ENCODE measurements at places on chromosomes 13 and 19.
A peak's percentile ranks its signal among the peaks of the same experiment; 100 is the strongest.

DNA sequence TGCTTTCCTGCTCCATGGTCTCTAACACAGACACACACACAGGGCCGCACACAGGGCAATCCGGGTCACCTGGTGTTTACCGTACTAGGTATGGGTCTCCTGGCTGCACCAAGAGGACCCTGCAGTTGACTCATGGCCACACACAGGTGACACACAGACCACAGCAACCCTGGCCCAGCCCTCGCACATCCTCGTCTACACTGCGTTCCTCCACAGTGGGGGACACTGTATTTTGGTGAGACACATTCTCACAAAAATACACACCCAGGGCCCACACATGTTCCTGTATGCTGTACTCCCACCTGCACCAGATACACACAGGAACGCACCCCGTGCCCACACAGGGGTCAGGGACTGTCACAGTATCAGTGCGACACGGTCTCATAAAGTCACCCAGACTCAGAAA is 12.8 kb downstream of the PDE4A start:
- no peak for DNase-seq

- no peak for DNase-seq
Measured at GRCh38 chr13:98983182-98983581, 5.3 kb upstream of the DOCK9 start.

DNA sequence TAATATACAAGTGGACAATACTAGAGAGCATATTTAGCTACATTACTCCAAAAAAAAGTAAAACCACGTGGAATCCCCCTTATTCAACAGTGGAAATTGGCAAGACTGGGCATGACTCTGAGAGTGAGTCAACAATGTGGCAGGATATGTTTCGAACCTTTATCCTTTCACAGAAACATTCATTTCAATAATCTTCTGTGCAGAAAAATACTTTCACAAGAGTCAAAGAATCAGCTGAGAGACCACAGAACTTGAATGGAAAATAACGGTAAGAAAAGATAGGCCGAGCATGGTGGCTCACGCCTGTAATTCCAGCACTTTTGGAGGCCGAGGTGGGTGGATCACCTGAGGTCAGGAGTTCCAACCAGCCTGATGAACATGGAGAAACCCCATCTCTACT is 25.1 kb upstream of the CD70 start:
- no peak for DNase-seq

DNA sequence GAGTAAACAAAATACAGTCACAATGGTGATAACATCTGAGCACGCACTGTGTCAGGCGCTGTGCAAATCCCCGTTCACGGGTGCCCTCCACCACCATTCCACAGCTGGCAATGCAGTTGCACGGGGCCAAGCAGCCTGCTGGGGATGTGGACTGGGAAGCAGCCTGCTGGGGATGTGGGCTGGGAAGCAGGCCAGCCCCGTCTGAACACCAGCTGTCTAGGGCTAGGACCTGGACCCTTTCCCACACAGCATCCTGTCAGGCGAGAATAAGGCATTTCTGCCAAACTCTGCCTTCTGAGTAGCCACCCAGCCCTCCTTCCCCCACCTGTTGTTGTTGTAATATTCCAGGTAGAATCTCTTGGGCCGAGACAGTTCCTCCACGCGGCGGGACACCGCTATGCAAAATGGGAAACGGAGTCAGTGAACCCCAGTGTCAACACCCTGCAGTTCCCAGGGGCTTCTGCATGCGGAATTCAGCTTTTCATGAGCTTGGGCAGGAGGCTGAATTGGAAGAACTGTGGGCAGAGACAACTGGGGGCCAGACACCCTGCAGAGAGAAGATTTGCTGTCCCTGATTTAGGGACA is 27.8 kb upstream of the MIER2 start:
- peak; percentile 76 for DNase-seq

DNA sequence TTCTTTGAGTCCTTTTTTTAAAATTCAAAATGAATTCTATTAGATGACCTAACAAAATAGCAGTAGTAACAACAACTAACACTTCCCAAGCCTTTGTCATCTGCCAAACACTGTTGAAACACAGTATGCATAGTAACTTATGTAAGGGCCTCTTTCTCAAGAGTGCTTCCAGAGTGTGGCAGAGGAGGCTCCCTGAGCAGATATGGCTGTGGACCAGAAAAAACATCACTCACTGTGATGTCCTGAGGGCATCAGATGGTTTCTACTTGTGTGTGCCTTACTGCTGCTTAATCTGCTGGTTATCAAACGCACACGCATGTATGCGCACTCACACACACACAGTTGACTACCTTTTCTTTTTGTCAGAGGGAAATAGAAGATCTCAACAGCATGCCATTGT is 110.8 kb downstream of the DLEU7 start:
- peak; percentile 58 for DNase-seq

- DNase-seq, result no peak
Measured at GRCh38 chr13:79222427-79223205, 183.4 kb downstream of the RBM26 start.

DNA sequence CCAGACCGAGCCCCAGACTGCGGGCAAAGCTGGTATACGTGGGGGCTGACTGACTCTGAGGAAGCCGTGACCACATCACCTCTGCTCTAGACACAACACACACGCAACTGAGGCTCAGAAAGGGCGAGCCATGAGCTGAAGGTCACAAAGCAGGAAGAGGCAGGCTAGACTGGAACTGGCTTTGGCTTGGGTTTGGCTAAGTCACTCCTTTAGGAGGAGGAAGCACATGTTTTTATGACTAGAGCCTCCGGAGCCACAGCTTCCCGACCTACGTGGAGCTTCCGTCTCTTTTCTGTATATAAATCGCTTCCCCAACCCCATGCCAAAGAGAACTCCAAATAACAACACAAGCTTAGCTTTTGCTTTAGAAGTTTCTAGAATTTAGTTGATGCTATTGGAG is 48.0 kb downstream of the RFX2 start:
- no peak for DNase-seq

DNA sequence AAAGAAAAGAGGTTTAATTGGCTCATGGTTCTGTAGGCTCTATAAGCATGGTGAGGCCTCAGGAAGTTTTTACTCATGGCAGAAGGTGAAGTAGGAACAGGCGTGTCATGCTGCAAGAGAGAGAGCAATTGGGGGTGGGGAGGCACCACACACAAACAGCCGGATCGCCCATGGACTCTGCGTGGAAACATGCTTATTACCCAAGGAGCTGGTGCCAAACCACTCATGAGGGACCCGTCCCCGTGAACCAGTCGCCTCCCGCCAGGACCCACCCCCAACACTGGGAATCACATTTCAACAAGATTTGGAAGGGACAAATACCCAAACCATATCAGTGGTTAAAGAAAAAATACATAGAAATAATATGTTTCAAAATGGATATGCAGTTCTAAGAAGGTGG is 174.6 kb upstream of the RNF113B start:
- no peak for DNase-seq

GRCh38 chr13:90974249-90974975 is 373.1 kb upstream of the MIR17HG start:
- DNase-seq, result no peak

DNA sequence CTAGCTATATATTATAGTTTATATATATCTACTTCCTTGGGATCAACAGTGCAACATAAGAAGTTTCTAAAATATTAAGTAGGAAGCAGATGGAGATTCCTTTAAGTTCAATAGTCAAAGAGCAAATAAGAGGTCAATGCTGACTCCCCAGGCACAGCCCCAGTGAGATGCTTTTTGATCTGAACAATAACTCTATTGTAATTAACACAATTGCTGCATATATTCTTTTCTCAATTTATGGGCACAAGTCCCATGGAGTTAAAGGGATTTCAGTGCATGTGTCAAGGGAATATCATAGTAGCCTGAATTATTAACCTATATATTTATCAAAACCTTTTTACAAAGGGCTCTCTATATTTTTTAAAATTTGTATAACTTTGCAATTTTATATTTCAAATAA is 180.8 kb downstream of the SPRY2 start:
- DNase-seq, result no peak

GRCh38 chr13:94351292-94351990 is 128.0 kb downstream of the DCT start:
- no peak for DNase-seq

DNA sequence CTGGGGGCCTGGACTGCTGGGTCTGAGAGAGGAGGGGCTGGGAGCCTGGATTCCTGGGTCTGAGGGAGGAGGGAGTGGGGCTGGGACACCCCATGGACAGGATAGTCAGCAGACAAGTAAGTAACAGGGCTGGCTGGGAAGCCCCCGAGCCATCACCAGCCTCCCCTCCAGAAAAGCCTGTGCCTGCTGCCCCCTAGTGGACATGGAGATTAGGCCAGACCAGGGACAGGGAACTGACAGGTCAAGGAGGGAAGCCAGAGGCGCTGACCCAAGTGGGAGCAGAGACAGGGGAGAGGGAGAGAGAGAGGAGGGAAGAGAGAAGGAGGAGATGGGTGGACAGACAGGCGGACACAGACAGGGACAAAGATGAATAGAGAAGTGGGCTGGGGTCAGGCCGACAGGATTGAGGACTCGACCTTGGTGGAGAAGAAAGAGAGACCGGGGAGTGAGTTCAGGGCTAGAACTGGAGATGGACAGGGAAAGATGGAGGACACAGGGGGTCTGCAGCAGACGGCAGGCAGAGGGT is 6.7 kb upstream of the ERFL start:
- DNase-seq, result peak; percentile 61

DNA sequence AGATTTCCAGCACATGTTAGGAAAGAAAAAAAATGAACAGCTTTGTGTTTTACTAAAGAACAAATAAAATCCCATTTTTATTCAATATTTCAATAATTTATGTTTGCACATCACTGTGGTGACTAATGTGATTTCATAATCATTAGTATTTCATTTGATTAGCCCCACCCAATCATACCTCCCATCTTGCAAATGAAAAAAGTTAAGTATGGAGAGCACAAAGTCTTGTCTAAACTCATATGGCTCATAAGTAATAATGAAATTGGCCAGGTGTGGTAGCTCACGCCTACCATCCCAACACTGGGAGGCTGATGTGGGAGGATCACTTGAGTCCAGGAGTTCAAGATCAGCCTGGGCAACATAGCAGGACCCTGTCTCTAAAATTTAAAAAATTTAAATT is 3.8 kb downstream of the ZNF490 start:
- DNase-seq, result no peak

GRCh38 chr19:18777301-18778075 is 13.6 kb downstream of the COMP start:
- no peak for DNase-seq

DNA sequence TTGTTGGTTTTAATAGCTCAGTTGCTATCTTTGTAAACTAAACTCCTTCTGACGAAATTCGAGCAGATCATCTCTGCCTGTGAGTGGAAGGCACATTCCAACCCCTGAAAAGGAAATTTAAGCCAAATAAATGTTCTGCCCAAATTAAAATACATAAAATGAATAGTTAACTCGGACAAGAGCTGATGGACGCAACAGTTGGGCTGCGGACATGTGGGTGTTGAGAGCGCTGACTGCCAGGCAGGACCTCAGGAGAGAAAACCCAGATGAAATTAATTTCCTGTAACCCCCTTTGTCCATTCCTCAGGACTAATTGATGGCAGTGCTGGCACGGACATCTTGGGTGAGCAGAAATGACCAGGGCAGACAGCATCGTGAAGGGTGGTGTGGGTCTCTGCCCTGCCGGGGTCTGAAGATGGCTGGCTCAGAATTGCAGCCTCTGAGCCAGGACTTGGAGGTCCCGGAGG is 86.5 kb downstream of the TSHZ3 start:
- no peak for DNase-seq

GRCh38 chr13:40127925-40128324 is 472.5 kb downstream of the COG6 start:
- no peak for DNase-seq

DNA sequence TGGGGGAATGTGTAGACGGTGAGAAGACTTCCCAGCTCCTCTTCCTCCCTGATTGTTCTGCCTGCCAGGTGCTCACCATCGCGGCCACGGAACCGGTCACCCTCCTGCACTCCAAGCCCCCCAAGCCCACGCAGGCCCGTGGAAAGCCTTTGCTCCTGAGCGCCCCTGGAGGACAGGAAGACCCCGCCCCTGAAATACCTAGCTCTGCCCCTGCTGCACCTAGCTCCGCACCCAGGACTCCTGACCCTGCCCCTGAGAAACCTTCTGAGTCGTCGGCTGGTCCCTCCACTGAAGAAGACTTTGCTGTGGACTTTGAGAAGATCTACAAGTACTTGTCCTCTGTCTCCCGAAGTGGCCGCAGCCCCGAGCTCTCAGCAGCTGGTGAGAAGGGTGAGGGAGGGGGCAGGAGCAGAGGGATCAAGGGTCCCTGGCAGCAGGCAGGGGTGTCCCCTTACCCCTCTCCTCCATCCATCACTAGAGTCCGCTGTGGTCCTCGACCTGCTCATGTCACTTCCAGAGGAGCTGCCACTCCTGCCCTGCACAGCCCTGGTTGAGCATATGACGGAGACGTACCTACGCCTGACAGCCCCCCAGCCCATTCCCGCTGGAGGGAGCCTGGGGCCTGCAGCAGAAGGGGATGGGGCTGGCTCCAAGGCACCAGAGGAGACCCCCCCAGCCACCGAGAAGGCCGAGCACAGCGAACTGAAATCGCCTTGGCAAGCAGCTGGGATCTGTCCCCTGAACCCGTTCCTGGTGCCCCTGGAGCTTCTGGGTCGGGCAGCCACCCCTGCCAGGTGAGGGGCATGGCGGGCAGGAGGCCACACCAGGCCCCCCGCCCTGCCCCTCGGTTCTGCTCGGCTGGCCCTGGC is 2.1 kb downstream of the SNAPC2 start:
- no peak for DNase-seq

GRCh38 chr13:76632401-76633044 is 253.7 kb downstream of the KCTD12 start:
- DNase-seq, result no peak

GRCh38 chr13:34458756-34459715 is 483.0 kb upstream of the NBEA start:
- DNase-seq, result no peak

GRCh38 chr13:104372095-104372655 is 1306.0 kb upstream of the SLC10A2 start:
- no peak for DNase-seq

DNA sequence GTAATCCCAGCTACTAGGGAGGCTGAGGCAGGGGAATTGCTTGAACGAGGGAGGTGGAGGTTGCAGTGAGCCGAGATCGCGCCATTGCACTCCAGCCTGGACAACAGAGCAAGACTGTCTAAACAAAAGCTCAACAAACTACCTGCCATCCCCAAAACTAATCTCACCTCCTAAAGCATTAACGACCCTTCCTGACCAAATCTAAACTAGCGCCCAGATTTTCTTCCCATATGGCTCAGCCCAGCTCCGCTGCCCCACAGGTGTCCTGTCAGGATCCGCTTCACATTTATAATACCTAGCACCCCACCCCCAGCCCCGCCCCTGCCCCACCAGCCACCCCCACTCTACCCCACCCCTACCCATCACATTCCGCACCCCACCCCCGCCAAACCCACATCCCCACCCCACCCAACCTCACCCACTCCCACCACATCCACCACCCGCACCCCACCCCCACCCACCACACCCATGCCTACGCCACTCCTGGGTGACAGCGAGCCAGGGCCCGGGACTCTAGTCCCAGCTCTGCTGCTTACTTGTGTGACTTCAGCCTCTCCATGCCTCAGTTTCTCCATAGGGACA is 599 bp downstream of the C19orf12 start:
- DNase-seq, result peak; percentile 21

GRCh38 chr19:50204811-50205675 is 1.6 kb downstream of the MYH14 start:
- DNase-seq, result peak; percentile 68

Measured in G401 (cell line).